Urothelium cell line (cell line): ENCODE measurements at places on chromosomes 11 and 22.

- no peak for DNase-seq
Observed at GRCh38 chr11:127627629-127628457, 627.3 kb upstream of the KIRREL3 start.

GRCh38 chr11:33043221-33043830 is 4.0 kb downstream of the TCP11L1 start:
- DNase-seq = no peak

DNA sequence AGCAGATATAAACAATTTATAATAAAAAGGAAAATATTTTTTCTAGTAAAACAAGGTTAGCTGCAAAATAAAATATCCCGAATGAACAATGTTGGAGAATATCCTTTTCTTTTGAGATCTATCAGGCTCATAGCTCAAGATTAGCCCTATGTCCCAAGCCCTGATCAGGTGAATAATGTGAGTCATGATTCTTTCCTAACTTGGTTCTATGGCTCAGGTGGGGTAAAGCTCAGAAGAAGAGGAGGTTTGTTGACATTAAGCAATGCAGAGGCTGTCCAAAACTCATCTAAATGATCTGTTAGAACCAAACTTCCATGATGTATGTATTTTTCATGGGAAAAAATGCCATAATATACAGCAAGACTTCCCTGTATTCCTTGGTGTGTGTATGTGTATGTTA is 86.1 kb downstream of the TRIM44 start:
- no peak for DNase-seq

GRCh38 chr11:64185175-64185692 is 737 bp upstream of the STIP1 start:
- peak; percentile 77 for DNase-seq

DNA sequence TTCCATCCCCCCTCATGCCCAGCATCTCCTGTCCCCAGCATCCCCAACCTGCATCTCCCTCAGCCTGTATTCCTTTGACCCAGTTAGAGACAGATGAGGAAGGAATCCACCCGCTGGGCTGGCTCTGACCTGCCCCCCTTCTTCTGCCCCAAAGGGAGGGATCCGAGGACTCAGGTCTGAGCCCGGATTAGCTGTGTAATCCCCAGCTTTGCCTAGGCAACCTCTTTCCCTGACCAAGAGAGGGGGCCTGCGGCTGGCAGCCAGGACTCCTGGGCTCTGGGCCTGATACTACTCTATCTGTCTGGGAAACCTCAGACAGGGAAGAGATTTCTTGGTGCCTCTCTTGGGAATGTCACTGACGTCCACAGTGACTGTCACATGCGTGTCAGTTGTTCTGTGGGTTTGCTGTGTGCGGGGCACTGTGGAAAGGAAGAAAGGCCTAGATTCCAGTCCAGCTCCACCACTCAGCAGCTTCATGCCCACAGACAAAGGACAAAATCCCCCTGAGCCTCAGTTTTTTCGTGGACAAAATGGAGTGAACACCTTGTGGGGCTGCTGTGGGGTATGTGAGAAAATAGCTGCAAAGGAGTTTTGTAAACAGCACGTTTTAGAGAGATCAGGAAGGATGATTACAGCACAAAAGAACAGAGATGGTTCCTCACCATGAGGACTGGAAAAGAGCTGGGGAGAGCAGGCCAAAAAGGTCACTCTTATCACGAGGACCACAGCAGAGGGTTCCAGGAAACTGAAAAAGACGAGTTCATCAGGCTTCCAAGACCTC is 1.3 kb upstream of the NDUFV1 start:
- DNase-seq = no peak

- DNase-seq = no peak
Observed at GRCh38 chr22:37983860-37984791, at the start of gene SOX10. SOX10 (minus strand) TSS chr22:37984555; CDS start chr22:37983784, 771 bp downstream.

GRCh38 chr11:118572061-118572980 is at the start of gene ARCN1:
ARCN1 (plus strand) TSS chr11:118572409; CDS start chr11:118572548, 139 bp downstream.
- DNase-seq = peak; percentile 79

GRCh38 chr11:60334005-60334620 is 7.1 kb downstream of the MS4A6E start:
- DNase-seq = peak; percentile 64
